GM12878 (cell line): ENCODE measurements at places on chromosomes 12 and 14. TPM values are rescaled to one million over a fixed set of nuclear protein-coding genes. Genes with fewer than 3 reads are reported as not detected.

RNF41 gene
- 23.9 and 25.3 TPM in 2 replicates for polyA plus RNA-seq

TMEM63C gene
- polyA plus RNA-seq = 0.02 TPM in 1 of 2 replicates, not detected in the other

NCAPD2 gene
- 102 and 108 TPM in 2 replicates for polyA plus RNA-seq

DNA sequence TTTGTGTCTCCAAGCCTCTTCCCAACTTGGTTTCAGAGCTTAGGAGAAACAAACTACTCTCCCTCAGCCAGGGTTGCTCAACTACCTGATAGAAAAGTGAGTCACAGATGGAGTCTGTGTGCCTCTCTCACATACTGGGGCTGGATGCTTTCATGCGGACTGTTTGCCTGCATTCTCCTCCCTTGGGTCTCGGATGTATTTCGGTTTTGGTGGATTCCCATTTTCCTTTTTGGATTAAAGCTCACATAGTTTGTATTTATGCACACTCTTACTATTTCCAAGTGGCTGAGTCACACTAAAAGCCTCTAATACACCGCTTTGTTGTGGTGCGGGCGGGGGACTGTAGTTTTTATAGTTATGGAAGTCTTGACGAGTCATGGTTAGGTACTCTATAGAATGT, 505.4 kb downstream of the LRFN5 start:
- H3K27ac ChIP-seq = no peak overlapping the region
- no peaks in the 10 kb centered on the region for H3K27me3 ChIP-seq
- no peak for DNase-seq
- no peaks in the 10 kb centered on the region for H3K36me3 ChIP-seq
- no peaks in the 10 kb centered on the region for H3K4me1 ChIP-seq
- H3K4me3 ChIP-seq = no peak overlapping the region

DNA sequence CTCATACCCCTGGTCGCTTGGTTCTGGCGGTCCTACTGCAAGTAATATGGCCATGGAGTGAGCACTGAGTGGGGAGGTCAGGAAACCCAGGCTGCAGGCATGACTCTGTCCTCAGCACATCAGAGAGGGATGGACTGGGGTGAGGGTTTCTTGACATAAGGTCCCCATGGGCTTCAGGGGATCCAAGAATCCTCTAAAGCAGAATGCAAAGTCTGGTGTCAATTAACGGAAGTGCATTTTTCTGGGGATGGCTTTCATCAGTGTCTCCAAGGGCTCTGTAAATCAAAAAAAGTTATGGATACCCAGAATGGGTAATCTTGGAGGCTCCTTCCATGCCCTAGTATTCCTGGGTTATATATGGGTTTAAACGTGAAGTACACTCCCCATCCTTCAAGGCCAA, 3.7 kb downstream of the FIGNL2 start:
- no peaks in the 10 kb centered on the region for H3K36me3 ChIP-seq
- no peak overlapping the region for H3K4me3 ChIP-seq
- no peaks in the 10 kb centered on the region for H3K4me1 ChIP-seq
- H3K27me3 ChIP-seq = 0 out of 2 replicates have a peak, but pooled peaks cover 2% of the 10 kb centered on the region
- H3K27ac ChIP-seq = no peak overlapping the region
- no peak for DNase-seq

DNA sequence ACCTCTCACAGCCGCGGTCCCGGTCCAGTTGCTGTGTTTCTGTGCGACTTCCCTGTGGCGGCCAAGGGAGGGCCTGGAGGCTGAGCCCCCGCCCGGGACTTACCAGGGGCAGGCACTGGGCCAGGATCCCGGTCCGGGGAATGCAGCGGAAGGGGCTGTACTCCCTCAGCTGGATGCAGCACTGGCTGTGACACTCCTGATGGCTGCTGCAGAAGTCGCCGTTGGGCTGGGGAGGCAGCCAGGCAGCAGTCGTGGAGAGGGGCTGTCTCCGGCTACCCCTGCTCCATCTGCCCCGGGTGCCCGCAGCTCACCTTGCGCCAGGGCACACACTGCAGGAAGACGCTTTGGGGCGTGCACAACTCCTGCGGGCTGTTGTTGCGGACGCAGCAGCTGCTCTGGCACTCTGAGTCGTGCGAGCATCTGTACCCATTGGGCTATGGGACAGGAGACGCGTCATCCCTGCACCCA, 6.2 kb downstream of the LRCOL1 start:
- no peak overlapping the region for H3K4me3 ChIP-seq
- no peak overlapping the region for H3K27ac ChIP-seq
- H3K27me3 ChIP-seq = no peaks in the 10 kb centered on the region; the same call in 1 of the 2 replicates
- no peaks in the 10 kb centered on the region for H3K4me1 ChIP-seq
